CD4-positive, alpha-beta T cell treated with Interleukin-6 at 100 ng/mL for 8 hours (primary cell): ENCODE measurements at places on chromosomes 1 and 21.

GRCh38 chr1:154837034-154837671 is 32.9 kb downstream of the KCNN3 start:
- DNase-seq = no peak

- no peak for DNase-seq
These were observed 7.4 kb downstream of the NFIA start for GRCh38 chr1:61089741-61090140.

DNA sequence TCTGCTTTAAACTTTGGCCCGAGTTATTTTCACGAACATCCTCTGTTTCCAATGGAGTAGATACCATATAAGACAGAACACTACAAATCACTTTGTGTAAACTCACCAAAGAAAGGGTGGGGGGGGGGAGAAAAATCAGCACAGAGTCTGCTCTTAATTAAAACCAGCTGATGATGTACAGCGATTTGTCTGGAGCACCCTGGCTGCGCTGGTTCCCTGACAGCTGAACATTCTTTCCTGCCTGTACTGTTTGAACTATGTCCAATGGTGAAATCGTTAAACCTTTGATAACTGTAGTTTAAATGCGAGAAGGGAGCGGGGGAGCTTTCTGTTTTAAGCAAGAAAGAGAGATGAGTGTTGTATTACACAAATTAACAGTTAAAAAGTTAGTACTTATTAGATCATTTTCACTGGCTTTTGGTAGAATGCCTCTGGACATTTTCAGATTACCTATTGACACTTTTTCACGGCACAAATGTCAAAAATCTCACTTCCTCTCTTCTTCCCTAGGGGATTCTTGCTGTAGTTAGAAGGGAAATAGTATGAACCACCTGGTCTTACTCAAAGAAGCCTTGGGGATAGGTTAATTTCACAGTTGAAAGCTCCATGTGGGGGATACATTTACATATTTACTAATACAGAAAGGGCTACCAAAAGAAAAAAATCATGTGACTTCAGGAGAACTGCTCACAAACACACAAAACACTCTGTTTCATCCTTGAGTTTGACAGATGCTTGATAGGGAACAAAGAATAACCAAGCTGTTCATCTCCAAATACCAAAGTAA is 140.2 kb upstream of the RUNX1 start:
- no peak for DNase-seq

GRCh38 chr1:47935163-47935562 is 62.0 kb downstream of the TRABD2B start:
- no peak for DNase-seq

- DNase-seq = peak; percentile 50
These were observed 145.5 kb downstream of the TIAM1 start for GRCh38 chr21:31198575-31198974.

GRCh38 chr1:247854899-247855545 is 2.0 kb upstream of the TRIM58 start:
- no peak for DNase-seq

- DNase-seq = no peak
These were observed 28.4 kb upstream of the FHAD1 start for GRCh38 chr1:15218287-15219279.

DNA sequence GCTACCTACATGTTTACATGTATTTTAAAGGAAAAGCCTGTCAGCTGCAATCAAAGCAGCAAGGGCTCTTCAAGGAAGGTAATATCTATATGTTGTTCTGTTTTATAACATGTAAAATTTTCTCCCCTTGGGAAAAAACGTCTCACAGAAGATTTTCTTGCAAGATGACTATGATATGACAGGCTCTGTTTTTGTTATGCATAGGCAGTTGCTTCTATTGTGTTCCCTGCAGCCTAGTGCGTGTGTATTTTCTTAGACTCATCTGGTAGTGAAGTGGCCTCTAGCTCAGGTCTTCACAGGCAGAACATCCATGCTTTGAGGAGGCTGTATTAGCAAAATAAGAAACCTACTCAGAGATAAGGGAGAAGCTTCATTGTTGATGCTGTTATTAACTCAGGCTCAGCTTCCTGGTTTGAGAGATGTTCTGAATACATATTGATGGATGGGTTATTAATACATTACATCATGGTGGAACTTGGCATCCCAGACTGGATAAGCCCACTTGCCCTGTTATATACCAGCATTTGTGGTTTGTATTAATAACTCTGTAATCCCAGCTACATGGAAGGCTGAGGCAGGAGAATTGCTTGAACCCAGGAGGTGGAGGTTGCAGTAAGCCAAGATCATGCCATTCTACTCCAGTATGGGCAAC is 35.8 kb downstream of the LAMC1 start:
- no peak for DNase-seq

DNA sequence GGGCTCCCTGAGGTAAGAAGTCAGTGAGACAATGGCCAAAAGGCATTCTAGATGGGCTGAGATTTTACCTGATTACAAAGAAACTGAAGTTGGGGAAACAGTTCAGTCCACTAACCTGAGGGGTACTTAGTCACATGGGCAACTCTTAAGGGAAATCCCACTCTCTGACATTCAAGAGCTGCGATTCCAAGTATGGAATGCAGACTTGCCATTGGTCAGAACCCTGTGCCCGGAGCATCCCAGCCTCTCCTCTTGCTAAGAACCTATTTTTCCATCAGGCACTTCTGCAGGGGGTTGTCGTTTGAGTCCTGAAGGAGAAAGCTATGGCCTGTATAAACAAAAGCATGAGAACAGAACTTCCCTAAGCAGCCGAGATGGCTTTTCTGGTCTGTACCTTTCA is 434.9 kb upstream of the DAB1 start:
- no peak for DNase-seq

DNA sequence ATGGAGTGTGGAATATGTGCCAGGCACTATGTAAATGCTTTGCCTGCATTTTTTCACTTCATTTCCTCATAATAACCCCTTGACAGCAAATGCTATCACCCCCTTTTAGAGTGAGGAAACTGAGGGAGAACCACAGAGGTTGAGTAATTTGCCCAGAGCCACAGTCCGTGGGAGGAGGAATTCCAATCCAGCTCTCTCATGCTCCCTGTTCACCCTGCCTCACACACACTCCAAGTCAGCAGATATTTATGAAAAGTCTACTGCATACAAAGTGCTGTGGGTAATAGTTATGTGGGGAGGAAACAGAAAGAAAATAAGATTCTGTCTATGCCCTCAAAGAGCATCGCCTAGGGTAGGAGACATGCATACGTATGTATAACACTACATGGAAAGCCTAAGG is 30.9 kb upstream of the RBM15 start:
- DNase-seq = no peak
